ENCODE measurements at places on chromosomes 6 and 20. TPM values are rescaled to one million over a fixed set of nuclear protein-coding genes. Genes with fewer than 3 reads are reported as not detected.

Gene TFEB
- total RNA-seq, result 18.2 TPM

Gene MCCD1
- not detected for total RNA-seq

Gene MEI4
- not detected for total RNA-seq

Gene B3GAT2
- total RNA-seq, result 0.05 TPM

Gene SLC17A1
- total RNA-seq, result not detected

Gene NRN1
- total RNA-seq, result 15.4 TPM

Gene OPN5
- total RNA-seq, result not detected

Gene NTSR1
- 0.10 TPM for total RNA-seq

Gene FILIP1
- total RNA-seq, result not detected

Gene LY6G6F
- total RNA-seq, result not detected
